Stimulated activated CD4-positive, alpha-beta T cell treated with anti-CD3 and anti-CD28 coated beads, Interleukin-1b, Interleukin-23, amount 100 ng/mL, for 1 hour (primary cell): ENCODE measurements at places on chromosomes 5 and 9.

- DNase-seq, result no peak
These were observed 165.5 kb upstream of the NFIL3 start for GRCh38 chr9:91589101-91589553.

- no peak for DNase-seq
These were observed 268.4 kb downstream of the PLK2 start for GRCh38 chr5:58191443-58191842.

DNA sequence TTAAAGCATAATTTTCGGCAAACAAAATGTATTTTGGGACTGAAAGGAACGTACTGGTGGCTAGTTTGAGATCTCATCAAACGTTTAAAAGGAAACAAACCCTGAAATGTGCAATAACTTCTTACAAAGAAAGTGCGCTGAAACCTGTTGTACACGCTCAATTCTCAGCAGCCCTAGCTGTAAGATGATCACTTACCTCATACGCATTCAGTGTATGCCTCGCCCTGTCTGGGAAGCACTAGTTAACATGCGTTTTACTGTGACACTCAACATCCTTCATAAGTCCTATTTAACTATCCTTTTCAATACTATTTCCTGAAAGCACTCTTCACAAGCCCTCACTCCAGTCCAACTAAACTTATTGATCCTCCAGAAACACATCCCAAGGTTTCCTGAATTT is 485.0 kb upstream of the EDIL3 start:
- DNase-seq, result no peak

- no peak for DNase-seq
These were observed 102.2 kb upstream of the KLF4 start for GRCh38 chr9:107591781-107592180.

DNA sequence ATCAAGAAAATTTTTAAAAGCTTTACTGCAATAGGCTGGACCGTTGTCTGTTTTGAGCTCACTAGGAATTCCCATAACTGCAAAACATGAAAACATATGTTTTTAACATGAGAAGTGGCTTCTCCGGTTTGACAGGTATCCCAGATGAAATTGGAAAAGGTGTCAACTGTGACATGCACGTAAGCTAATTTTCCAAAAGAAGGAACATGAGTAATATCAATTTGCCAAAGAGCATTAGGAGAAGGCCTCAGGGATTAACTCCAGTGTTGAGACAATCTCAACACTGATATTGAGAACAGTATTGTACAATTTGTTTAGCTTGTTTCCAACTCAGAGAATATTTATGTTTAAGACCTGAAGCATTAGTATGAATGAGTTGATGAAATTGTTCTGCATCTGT is 215.5 kb upstream of the KCNN2 start:
- no peak for DNase-seq

- no peak for DNase-seq
These were observed 34.7 kb downstream of the ADAMTS2 start for GRCh38 chr5:179310439-179311090.

DNA sequence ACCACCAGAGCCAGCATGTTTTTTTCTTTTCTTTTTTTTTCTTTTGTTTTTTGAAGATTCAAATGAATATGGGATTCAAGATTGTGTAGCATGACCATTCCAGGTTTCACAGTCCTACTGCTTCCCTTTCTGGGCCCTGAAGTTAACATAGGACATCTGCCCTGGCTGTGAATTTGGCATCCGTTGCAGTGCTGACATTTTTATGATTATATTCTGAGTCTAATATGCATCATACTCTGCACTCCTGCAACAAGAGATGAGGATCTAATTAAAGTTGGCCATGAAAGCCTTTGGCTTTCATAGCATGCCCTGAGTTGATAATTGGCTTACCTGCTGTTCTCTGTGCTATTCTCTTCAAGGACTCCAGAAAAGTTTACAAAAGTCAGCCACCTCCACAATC is 29.8 kb downstream of the C5orf22 start:
- DNase-seq, result no peak
